ENCODE measurements at places on chromosomes 12 and 14.

GRCh38 chr14:71579331-71579730 is 352.9 kb upstream of the RGS6 start:
- DNase-seq, result no peak

GRCh38 chr12:122819209-122819785 is 16.0 kb upstream of the HIP1R start:
- DNase-seq, result no peak

DNA sequence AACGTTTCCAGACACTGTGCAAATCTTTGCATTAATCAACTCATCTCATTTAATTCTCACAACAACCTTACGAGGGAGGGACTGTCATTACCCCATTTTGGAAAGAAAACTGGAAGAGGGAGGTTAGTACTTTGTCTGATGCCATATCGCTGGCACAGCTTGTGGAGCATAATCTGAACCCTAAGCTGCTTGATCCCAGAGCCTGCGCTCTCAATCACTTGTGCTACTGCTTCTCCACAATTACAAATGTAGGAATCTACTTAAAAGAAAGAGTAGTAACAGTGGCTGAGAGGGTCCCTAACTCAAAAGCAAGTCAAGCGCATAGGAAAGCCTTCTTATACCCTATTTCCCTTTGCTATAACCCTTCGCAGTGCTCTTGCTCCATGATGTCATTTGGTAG is 3.2 kb downstream of the EFS start:
- DNase-seq, result no peak

- DNase-seq, result no peak
Measured at GRCh38 chr12:131348231-131348630, 362.7 kb upstream of the SFSWAP start.

DNA sequence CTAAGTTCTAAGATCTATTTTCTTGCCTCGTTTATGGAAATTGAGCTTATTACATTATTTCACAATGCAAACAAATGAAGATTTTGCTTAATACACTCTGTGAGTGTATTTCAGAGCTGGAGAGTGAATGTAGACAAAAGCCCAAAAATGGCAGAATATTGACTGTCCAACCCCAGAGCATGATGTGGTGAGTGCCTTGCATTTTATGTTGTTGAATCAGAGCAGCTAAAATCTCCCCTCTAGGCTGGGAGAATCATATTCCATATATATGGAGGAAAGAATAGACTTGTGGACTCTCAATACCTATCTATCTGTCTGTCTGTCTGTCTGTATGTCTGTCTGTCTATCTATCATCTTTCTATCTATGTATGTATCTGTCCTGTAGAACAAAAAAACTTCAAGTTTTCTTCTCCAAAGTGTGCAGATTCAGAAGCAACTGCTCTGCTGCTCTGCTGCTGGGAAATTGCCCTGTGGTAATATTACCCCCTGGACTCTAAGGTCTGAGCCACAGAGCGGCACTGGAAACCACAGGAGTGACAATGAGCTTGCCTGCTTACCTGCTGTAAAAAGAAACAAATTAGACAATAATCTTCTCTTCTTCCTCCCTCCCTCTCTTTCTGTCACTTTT is 209.4 kb upstream of the PRICKLE1 start:
- no peak for DNase-seq

- DNase-seq, result no peak
Measured at GRCh38 chr14:95199298-95199983, 42.1 kb upstream of the DICER1 start.

DNA sequence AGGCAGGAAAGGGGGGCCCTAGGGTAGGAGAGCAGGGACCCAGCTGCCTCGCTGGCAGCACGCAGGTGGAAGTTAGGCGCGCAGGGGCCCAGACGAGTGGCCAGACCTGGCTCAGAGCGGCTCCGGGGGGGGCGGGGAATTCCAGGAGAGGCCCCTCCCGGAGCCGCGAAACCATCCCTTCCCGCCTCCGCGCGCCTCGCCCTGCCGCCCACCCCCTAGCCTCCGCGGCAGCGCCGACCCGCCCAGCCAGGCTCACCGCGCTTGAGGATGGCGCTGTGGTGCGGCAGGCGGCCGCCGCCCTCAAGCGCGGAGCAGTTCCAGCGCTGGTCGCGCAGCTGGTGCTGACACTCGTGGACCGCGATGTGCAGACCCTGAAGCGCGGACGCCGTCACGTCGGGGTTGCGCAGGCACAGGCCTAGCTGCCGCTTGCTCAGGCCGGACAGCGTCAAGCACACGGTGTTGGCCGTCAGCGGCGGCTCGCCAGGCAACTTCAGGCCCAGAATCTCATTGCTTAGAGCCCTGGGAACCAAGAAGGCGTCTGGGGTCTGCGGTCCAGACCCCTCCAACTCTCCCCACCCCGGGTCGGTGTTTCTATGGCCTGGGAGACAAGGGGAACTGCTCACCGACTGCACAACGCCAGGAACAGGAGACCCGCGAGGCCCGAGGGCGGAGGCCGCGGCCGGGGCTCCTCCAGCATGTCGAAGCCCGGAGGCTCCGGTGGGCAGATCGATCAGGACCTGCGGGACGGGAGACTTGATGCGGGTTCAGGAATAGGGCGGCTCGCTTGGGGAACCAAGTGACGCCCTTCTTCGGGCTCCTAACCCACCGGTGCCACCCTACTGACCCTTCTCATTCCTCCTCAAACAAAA is 1.5 kb downstream of the WNT10B start:
- no peak for DNase-seq

- no peak for DNase-seq
Measured at GRCh38 chr12:92224685-92225331, 79.2 kb upstream of the BTG1 start.

DNA sequence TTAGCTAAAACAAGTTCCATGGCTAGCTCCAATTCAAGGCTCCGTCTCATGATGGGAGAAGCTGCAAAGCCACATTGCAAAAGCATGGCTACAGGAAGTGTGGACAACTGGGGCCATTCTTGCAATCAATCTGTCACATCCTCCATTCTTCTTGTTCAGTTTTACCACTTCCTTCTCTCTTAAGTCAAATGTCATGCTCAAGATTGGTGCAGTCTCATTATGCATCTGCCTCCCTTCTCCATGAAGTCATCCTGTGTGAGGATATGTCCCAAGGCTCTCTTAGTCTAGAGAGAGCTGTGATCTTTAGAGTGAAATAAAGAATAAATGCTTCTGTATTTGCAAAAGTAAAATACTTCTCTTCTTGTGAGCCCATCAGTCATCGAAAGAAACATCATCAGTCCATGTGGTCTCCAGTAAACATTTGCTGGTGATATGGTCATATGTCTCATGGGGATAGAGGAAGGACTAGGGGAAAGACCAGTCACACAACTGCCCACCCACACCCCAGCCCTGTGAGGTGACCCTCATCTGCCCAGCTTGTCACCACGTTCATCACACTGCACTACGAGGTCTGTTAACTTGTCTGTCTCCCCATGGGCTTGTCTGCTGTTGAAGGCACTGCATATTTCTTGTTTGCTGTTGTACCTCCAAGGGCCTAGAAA is 303.0 kb downstream of the NUAK1 start:
- no peak for DNase-seq

- no peak for DNase-seq
Measured at GRCh38 chr14:75310295-75311111, 31.9 kb downstream of the FOS start.

DNA sequence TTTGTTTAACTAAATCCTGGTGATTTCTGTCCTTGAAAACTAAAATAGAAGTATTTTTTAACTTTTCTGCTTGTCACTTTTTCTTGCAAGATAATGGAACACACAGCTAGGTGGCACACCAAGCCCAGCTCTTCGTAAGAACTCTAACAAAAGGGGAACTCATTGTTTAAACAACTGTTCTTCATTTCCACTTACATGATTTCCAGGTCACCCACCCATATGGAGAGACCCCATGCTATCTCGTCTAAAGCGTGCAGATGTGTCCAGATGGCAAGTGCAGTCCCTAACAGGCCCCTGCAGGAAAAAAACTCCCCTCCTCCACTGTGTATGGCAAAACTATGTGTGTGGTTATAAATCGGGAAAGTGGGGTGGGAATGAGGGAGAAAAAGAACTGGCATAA is 43.3 kb upstream of the NT5DC3 start:
- DNase-seq, result peak; percentile 53

- no peak for DNase-seq
Measured at GRCh38 chr12:127150479-127150878, 1116.5 kb upstream of the TMEM132C start.

DNA sequence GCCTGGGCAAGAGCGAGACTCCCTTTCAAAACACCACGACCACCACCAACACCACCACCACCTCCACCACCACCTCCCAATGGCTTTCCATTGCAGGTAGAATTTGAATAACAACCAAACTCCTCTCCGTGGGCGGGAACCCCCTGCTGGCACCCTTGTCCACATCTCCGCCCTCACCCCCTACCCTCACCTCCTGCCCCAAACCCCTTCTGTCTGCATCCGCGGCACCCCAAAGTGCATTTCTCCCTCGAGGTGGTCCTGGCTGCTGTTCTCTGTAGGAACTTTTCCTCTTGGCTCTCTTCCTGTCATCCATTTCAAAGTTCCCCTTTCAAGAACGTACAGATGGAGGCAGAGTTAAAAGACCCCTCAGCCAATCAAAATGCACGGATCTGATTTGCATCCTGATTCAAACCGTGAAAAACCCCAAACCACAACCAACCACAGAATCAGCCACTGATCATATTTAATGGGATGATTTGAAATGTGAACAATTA is 3.8 kb downstream of the SDSL start:
- DNase-seq, result no peak

DNA sequence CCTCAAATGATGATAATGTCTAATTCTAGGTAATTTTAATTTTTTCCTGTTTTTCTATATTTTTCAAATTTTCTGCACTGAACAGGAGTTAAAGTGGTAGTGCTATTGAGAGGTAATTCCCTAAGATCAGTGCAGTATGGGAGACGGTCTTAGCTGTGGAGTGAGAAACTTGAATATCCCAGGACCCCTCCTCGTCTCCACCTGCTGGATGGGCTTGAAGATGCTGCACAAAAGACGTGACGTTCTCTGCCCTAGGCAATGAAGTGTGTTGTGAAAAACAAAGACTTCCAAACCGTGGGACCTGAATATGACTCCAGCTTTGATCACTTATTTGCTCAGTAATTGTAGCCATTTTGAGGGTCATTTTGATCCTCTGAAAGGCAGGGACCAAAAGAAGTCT is 298.1 kb downstream of the VRK1 start:
- no peak for DNase-seq

DNA sequence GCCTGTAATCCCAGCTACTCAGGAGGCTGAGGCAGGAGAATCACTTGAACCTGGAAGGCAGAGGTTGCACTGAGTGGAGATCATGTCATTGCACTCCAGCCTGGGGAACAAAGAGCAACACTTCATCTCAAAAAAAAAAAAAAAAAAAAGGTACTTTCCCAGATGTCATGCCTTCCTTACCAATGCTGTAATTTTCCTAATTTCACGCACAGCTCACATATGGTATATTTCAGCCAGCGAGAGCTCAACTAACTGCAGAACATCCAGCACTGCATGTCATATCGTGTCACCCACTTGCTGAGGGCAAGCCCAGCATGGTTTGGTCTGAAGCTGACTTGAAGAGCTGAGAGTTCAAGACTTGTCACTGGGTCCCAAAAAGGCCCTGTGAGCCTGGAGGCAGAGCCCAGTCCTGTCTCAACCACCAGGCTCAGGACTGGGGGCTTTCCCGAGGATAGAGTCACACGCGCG is 29.0 kb downstream of the NFKBIA start:
- no peak for DNase-seq

DNA sequence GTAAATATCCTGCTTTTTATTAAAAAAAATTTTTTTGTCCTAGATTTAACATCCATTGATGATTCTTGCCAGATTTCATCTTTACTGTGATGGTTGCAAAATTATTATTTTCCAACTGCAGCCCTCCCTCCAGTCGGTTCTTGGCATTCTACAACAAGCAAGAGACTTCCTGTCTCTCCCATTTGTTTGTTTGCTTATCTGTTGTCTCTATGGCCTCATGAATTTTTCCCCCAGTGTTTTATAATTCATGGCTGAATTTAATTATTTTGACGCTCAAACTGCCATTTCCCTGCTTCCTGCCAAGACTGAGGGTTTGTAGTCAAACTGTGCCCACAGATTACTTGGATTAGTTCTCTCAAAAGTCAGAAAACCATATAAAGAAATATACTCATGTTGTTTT is 25.9 kb downstream of the CGRRF1 start:
- DNase-seq, result no peak

DNA sequence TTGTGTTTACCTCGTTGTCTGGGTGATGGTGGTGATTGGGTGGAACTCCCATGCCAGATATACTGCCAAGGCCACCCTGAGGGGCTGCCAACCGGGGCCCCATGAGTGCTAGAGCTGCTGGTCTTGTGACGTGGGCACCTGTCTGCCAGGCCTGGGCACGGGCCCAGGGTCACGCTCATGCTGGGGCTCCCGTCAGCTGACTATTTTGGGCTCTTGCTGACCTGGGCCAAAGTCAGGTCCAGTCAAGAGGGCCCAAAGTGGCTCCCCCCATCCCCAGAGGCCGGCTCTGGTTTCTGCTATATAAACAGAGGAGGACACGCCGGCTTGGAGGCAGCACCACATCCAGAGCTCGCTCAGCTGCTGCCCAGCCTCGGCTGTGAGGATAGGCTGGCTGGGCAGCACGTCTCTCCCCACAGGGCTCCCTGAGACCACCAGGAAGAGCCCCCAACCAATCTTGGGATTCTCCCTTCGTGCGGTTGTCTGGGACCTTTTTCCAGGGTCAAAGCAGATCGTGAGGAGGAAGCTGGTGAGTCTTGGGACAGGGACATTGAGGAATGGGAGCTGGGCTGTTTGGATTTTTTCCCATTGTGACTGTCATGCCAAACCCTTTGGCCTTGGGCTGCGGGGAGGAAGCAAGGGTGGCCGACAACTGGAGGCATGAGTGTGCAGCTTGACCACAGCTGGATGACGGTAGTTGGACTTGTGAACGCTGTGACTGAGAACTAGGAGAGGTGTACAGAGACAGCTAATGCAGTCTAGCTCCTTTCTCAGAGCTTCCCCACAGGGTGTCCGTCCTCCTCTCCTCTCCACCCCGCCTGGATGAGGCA is 7.6 kb upstream of the NR4A1 start:
- no peak for DNase-seq

DNA sequence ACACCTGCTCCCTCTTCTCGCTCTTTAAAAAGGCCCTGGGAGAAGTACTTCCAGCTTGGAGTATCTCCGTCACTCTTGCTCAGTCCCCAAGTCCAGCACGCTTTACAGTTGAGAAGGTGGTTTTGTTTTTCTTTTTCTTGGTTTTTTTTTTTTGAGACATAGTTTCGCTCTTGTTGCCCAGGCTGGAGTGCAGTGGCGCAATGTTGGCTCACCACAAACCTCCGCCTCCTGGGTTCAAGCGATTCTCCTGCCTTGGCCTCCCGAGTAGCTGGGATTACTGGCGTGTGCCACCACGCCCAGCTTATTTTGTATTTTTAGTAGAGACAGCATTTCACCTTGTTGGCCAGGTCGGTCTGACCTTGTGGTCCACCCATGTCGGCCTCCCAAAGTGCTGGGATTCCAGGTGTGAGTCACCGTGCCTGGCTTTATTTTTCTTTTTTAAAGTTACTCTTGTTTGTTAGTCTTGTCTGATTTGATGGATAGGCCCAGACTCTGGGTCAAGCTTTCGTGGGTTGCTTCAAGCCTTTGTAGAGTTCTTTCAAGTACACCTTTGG is 1.9 kb downstream of the TDRD9 start:
- DNase-seq, result no peak

GRCh38 chr12:101021911-101022388 is 188.1 kb downstream of the SLC5A8 start:
- peak; percentile 54 for DNase-seq

- DNase-seq, result no peak
Measured at GRCh38 chr14:30519961-30520360, 39.0 kb upstream of the G2E3 start.
